Adrenal gland (tissue), 19 donors: ENCODE measurements at places on chromosomes 6 and 20. TPM values are rescaled to one million over a fixed set of nuclear protein-coding genes. Genes with fewer than 3 reads are reported as not detected.
A peak's percentile ranks its signal among the peaks of the same experiment; 100 is the strongest.

DNA sequence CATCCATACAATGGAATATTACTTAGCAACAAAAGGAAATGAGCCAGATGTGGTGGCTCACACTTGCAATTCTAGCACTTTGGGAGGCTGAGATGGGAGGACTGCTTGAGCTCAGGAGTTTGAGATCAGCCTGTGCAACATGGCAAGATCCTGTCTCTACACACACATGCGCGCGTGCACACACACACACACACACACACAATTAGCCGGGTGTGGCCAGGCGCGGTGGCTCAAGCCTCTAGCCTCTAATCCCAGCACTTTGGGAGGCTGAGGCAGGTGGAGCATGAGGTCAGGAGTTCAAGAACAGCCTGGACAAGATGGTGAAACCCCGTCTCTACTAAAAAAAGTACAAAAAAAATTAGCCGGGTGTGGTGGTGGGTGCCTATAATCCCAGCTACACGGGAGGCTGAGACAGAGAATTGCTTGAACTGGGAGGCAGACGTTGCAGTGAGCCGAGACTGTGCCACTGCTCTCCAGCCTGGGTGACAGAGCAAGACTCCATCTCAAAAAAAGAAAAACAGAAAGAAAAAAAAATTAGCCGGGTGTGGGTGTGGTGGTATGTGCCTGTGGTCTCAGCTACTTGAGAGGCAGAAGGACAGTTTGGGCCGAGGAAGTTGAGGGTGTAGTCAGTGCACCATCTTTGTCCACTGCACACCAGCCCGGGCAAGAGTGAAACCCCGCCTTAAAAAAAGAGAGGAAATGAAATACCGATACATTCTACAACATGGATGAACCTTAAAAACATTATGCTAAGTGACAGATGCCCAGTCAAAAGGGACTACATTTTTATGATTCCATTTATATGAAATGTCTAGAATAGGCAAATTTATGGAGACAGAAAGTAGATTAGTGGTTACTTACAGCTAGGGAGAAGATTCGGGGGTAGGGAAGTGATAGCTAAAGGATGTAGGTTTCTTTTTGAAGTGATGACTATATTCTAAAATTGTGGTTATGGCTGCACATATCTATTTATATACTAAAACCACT is 52.5 kb downstream of the RBL1 start:
- DNase-seq, result no peak
- no peaks in the 10 kb centered on the region for H3K4me1 ChIP-seq
- no peaks in the 10 kb centered on the region for H3K27me3 ChIP-seq
- no peaks in the 10 kb centered on the region for H3K36me3 ChIP-seq
- H3K4me3 ChIP-seq, result no peak overlapping the region
- no peak overlapping the region for H3K27ac ChIP-seq

DNA sequence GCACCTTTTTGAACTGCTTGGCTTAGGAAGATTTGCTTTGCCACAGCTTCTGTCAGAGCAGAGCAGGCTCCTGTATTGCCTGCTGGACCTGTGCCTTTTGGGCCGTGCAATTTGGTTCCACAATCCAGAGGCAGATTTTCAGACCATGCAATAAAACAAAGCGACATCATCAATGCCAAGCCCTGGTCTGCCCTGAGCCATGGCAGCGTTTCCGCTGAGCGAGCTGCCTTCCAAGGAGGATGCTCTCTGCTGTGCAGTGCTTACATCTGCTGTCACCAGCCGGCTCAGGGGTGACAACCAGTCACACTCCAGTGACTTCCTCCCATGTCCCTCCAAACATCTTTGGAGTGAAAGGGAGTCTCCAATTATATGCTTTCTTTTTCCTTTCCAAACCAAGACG is 282.2 kb downstream of the CDH26 start:
- no peaks in the 10 kb centered on the region for H3K4me1 ChIP-seq
- no peak for DNase-seq
- no peak overlapping the region for H3K27ac ChIP-seq
- no peaks in the 10 kb centered on the region for H3K27me3 ChIP-seq
- no peak overlapping the region for H3K4me3 ChIP-seq

Gene ADGRF5
- 38.9 TPM for total RNA-seq

DNA sequence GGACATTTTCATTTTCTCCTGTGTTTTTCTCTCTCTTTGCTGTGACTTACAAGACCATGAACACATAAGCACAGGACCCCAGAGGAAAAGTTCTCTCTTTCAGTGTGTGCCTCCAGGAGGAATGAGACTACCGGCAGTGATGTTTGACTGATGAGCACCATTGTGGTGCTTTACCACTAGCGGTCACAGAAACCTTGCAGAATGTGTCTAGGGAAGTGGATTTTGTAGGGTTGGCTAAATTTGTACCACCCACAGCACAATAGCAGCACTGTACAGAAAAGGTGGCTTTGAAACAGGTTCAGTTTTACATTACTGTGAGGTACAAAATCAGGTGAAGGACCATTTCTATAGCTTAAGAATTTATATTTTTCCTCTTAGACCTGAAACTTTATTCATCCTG is 301.9 kb upstream of the SUPT3H start:
- H3K4me3 ChIP-seq, result no peak overlapping the region
- no peaks in the 10 kb centered on the region for H3K36me3 ChIP-seq
- H3K4me1 ChIP-seq, result no peaks in the 10 kb centered on the region
- no peaks in the 10 kb centered on the region for H3K27me3 ChIP-seq

- no peak overlapping the region for H3K4me3 ChIP-seq
- H3K36me3 ChIP-seq, result peaks cover 92% of the 10 kb centered on the region
- H3K27me3 ChIP-seq, result no peaks in the 10 kb centered on the region
- DNase-seq, result no peak
These were observed 77.4 kb downstream of the ASXL1 start for GRCh38 chr20:32435449-32436107.

DNA sequence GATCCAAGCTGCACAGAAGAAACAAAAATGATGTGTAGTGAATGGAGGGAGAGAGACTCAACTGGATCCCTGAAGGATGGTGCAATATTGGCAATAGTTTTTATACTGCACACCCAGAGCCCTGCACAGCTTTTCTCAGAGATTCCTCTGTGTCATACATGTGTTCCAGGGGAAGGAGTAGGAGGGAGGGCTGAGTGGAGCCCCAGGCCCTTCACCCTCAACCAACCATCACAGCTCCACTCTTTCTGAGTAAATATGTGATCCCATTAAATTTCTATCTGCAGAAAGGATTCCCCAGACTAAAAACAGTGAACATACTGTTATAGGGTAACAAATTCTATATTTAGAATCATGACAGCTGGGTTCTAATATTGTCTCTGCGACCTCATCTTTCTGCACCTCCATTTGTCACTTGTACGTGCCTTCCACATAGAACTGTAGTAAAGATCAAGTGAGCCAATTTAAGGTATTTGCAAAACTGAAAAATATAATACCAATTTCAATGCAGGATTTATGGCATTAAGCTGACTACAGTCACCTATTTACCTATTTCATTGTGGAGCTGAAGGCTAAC is 421.4 kb upstream of the NRSN1 start:
- no peaks in the 10 kb centered on the region for H3K4me1 ChIP-seq
- no peaks in the 10 kb centered on the region for H3K36me3 ChIP-seq
- no peaks in the 10 kb centered on the region for H3K27me3 ChIP-seq
- H3K27ac ChIP-seq, result no peak overlapping the region

GRCh38 chr6:8930009-8930408 is 494.7 kb upstream of the SLC35B3 start:
- no peak for DNase-seq
- no peak overlapping the region for H3K4me3 ChIP-seq
- H3K36me3 ChIP-seq, result no peaks in the 10 kb centered on the region
- H3K27me3 ChIP-seq, result no peaks in the 10 kb centered on the region
- no peaks in the 10 kb centered on the region for H3K4me1 ChIP-seq

Gene HRH3
- not detected for total RNA-seq

Gene PAK1IP1
- 17.6 TPM for total RNA-seq

GRCh38 chr6:145279993-145280392 is 455.3 kb downstream of the EPM2A start:
- no peaks in the 10 kb centered on the region for H3K4me1 ChIP-seq
- H3K36me3 ChIP-seq, result no peaks in the 10 kb centered on the region
- H3K27me3 ChIP-seq, result no peaks in the 10 kb centered on the region
- DNase-seq, result no peak

Gene BTNL2
- total RNA-seq, result not detected

GRCh38 chr6:35492258-35492973 is 4.5 kb downstream of the TEAD3 start:
- H3K4me3 ChIP-seq, result no peak overlapping the region
- H3K4me1 ChIP-seq, result peaks cover 25% of the 10 kb centered on the region
- DNase-seq, result no peak
- H3K27ac ChIP-seq, result no peak overlapping the region
- no peaks in the 10 kb centered on the region for H3K27me3 ChIP-seq
- H3K36me3 ChIP-seq, result no peaks in the 10 kb centered on the region

DNA sequence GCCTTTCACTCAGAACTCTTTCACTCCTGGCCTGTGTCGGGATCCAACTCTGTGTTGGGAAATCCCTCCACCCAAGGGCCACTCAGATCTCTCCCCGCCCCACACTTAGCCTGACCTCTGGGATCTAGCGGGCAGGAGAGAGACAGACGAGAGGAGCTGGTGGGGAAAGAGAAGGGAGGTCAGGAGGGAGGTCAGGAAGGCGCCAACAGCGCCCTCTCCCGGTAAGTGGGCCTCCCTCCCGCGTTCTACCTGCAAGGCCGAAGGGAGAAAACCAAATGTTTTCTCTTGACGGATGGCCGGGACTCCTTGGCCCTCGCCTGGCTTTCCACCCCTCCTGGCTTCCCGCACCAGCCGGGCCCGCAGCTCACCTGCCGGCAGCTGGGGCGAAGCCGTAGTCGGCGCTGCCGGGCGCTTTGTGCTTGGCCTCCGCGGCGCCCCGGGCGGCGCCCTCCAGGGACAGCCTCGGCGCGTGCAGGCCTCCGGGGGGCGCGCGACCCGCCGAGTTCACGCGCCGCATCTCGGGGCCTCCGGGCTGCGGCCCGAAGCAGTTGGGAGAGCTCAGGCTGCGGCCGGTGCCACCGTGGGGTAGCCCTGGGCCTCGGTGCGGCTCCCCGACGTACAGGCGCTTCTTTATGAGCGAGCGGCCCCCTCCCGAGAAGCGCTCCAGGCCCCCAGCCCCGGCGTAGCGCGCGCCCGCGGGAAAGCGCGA is 38.2 kb downstream of the C6orf132 start:
- peak overlapping the region; percentile 68 for H3K27ac ChIP-seq
- H3K4me3 ChIP-seq, result no peak overlapping the region
- DNase-seq, result peak; percentile 76
- no peaks in the 10 kb centered on the region for H3K27me3 ChIP-seq
- H3K4me1 ChIP-seq, result peaks cover 33% of the 10 kb centered on the region
- H3K36me3 ChIP-seq, result no peaks in the 10 kb centered on the region

Gene EPPIN
- not detected for total RNA-seq

DNA sequence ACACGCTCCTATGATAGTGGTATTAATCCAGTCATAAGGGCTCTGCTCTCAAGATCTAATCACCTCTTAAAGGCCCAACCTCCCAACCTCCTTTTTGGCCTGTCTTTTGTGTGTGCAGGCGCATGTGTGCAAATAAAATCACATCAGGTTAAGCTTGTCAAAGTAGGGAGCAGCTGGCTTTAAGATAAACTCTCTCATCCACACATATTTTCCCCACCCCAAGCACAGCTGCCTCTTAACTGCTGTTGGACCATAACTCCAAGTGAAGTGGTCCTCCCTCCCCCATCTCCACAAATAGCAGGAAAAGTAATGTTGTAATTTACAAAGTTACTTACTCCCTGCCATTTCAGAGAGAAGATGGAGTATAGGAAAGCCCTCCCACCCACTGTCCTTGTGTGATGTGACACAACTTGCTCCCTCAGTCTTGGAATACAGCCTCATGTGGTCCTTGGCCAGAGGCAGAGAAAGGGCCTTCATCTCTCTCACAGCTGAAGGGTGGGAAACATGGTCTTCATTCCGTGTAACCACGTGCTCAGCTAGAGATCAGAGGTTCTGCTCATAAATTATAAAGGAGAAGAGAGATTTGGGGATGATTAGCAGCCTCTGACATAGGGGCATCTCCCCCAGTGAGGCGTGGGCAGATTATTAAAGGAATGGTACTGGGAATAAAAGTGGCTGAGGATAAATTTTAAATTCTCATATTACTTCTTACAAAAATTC is 74.8 kb upstream of the TPD52L1 start:
- no peaks in the 10 kb centered on the region for H3K27me3 ChIP-seq
- peaks cover 3% of the 10 kb centered on the region for H3K36me3 ChIP-seq
- H3K4me1 ChIP-seq, result peaks cover 2% of the 10 kb centered on the region
- H3K4me3 ChIP-seq, result no peak overlapping the region

GRCh38 chr6:159826968-159827647 is 27.0 kb downstream of the PNLDC1 start:
- H3K4me1 ChIP-seq, result no peaks in the 10 kb centered on the region
- no peaks in the 10 kb centered on the region for H3K36me3 ChIP-seq
- H3K4me3 ChIP-seq, result no peak overlapping the region
- no peak for DNase-seq

DNA sequence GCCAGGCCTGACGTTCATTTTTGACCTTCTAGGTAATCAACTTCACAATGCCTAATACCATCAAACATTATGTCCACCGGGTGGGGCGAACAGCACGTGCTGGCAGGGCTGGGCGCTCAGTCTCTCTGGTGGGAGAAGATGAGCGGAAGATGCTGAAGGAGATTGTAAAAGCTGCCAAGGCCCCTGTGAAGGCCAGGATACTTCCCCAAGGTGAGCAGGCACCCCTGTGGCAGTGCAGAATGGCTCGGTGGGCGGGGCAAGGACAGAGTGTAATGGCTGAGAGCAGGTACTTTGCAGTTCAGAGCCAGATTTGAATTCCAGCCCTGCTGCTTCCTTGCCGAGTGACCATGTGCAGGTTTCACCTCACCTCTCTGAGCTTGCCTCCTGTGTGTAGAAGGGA is 17.1 kb downstream of the DDX27 start:
- H3K4me3 ChIP-seq, result no peak overlapping the region
- no peak for DNase-seq
- H3K4me1 ChIP-seq, result no peaks in the 10 kb centered on the region
- no peaks in the 10 kb centered on the region for H3K27me3 ChIP-seq
- H3K36me3 ChIP-seq, result peaks cover 90% of the 10 kb centered on the region

- no peaks in the 10 kb centered on the region for H3K4me1 ChIP-seq
- H3K36me3 ChIP-seq, result no peaks in the 10 kb centered on the region
- H3K4me3 ChIP-seq, result no peak overlapping the region
- H3K27ac ChIP-seq, result no peak overlapping the region
These were observed 29.1 kb downstream of the PRDM1 start for GRCh38 chr6:106115286-106115685.

- H3K36me3 ChIP-seq, result peaks cover 16% of the 10 kb centered on the region
- no peak overlapping the region for H3K27ac ChIP-seq
- no peak overlapping the region for H3K4me3 ChIP-seq
- H3K27me3 ChIP-seq, result no peaks in the 10 kb centered on the region
These were observed 30.5 kb downstream of the LRP11 start for GRCh38 chr6:149833651-149834050.
